ENCODE measurements at places on chromosomes 6 and 20.

GRCh38 chr20:36644706-36645095, 1.3 kb downstream of the SLA2 start:
- DNase-seq: no peak

- DNase-seq: no peak
These were observed 34.5 kb downstream of the CENPW start for GRCh38 chr6:126374372-126374771.

DNA sequence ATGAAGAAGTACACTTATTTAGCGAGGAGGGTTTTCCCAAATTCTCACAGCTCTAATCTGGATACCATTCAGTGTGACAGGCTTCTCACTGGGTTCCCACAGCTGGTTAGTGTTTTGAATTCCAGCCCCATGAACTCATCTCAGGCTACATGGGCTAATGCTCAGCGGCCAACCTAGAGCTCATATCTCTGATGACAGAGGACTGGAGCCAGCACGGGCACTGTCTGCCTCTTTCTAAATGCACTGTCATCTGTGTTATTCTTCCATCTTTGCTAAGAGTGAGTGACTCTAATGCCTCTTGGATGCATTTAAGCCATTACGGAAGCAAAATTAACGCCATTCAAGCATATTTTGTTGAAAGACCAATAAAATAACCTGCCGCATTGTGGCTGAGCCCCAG, 308.9 kb upstream of the JAG1 start:
- no peak for DNase-seq

DNA sequence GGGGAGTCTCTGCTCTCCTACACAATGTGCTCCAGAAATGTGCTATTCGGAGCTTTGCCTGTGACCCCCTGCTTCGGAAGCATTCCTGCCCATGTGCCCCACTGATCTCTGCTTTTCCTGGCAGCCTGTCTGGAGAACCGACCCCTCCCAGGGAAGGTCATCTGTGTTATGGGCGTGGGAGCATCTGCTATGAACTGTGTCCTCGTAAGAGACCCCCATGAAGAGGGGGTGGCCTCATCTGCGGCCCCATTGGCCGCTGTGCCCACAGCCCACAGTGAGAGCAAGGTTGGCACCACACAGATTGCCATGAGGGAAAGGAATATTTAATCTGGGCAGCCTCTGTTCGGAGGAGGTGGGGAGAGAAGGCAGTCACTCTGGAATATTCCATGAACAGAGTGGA, 32.7 kb upstream of the IRF4 start:
- DNase-seq: no peak

DNA sequence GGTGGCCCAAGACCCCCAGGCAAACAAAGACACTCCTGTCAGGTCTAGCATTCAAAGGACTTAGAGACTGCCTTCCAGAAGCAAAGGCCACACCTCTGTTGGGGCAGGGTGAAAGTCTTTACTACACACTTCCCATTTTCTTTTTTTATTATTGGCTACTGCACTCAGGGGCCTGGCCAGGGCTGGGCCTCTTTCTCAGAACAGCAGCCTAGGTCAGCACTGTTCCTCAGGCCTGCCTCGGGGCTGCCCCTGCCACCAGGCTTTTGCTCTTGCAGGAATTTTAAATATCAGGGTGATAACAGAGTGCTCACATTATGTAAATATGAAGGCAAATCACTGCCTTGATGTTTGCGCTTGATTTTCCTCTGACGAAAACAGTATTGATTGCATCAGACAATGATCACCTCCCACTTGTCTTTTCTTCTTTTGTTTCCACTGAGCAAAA, 18.5 kb downstream of the GSTA4 start:
- no peak for DNase-seq

DNA sequence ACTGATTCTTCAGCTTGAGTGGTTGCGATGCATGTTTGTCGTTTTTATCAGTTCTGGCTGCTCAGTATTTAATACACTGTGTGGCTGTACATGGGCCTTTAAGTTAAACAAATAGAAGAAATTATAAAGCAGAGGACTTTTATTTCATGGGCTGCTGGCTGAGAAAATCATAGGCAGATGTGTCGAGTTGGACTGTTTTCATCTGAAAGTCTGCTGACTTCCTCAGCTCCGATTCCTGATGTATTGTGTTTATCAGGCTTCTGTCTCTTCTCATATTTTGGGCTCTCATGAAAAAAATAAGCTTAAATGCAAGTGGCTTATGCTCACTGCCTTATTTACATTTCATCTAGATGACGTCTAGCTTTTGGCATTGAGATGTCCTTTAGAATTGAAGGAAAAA, 129.5 kb upstream of the GGTLC1 start:
- DNase-seq: no peak

DNA sequence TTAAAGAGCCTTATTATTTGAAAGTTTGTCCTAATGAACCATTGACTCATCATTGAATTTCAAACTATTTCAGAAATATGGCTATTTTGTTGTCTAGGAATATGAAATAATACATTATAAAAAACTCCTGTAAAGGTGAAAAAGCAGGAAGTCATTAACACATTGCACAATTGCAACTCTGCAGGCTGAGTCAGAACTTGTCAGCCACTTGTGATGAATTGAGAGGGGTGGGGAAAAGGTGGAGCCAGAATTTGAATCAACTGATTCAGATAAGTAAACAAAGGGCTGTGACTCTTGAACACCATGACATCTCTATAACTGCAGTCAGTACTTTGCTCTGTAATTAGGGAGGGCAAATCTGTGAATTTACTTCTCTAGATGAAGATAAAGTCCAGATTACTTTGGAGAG, 6.0 kb downstream of the C6orf141 start:
- no peak for DNase-seq

DNA sequence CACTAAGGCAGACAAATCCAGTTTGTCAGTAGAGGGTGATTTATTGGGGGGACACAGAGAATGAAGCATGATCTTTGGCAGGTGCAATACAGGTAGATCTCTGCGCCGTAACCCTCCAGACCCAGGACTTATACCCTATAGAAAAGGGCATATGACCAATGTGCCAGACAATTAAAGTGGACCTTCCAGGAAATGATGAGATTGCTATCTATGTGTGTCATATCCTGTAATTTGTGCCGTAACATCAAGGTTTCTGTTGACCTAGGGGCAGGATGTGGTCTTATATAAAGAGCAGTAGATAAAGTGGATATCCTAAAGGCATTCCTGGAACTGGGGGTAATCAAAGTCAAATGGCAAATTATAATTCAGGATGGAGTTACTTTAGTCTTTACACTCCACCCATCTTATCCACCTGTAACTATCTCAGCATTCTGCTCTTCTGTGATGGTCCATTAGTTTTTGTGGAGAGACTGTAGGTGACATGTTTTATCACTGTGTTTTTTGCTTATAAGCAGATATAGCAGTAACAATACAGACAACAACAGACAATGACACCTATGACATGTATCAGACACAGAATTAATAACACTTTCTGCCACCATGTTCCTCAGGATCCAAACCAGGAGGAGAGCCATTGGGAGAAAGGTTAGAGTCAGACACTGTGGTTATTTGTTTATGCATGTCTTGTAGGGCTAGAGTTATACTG, 43.1 kb upstream of the ZNF337 start:
- no peak for DNase-seq

- DNase-seq: no peak
These were observed 181.2 kb downstream of the ISM1 start for GRCh38 chr20:13402171-13402760.

- DNase-seq: no peak
These were observed 9.9 kb downstream of the STX16 start for GRCh38 chr20:58660855-58661597.

DNA sequence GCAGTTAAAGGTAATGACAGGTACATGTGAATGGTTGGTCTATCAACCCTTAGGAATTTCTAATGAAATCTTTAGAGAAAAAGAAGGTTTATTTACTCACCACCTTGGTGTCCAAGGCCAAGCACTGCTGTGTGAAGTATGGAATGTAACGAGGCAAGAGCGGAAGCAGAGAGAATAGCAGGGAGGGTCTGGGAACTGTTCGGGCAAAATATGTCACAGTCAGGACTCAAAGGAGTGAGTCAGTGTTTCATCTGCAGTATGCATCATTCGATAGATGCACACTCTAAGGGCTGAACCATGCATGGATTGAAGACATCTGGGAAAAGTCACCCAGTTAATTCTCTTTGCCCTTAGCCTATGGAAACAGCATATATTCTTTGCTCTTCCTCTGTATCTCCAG, 33.2 kb downstream of the ADGRF5 start:
- DNase-seq: no peak

GRCh38 chr6:119385994-119386393, 36.4 kb upstream of the MAN1A1 start:
- DNase-seq: no peak

- DNase-seq: no peak
These were observed 824 bp upstream of the CSTL1 start for GRCh38 chr20:23438661-23439060.

DNA sequence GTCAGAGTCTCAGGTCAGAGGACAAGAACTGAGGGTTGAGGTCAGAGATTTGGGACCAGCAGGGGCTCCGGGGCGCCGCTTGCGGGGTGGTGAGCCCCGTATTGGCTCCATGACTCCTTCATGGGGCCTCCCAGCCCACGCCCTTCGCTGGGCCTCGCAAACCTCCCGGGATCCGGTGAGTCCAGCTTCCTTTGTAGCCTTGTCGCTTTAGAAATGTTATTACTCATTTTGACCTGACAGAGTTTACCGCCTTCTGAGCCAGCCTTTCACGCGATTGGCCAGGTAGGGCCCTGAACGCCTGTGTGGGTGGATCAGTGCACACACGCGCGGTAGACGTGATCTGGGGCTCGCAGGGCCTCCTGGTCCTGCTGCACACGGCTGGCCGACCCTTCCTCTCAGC, 181.1 kb downstream of the ERMARD start:
- DNase-seq: no peak

- DNase-seq: no peak
These were observed 79.4 kb upstream of the SCAF8 start for GRCh38 chr6:154653853-154654252.

GRCh38 chr6:51045548-51045947, 226.9 kb downstream of the TFAP2B start:
- no peak for DNase-seq

GRCh38 chr20:60482221-60483008, 524.2 kb downstream of the CDH26 start:
- no peak for DNase-seq

DNA sequence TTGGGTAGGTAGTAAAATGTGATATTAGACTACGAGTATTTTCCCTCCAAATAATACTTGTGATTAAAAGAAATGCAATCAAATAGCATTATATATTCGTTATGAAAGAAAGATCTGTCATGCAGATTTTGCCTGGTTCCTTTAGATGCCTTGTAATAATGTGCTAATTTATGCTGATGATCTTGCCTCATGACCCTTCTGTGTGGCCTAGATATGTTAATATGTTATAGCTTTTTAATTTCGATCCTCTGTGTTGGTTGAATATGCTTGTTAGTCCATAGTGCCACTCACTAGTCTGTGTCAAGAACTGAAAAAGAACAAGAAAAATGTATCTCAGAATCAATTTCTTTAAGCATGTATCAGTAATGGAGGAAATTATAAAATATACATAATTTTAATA, 31.9 kb downstream of the CDKAL1 start:
- DNase-seq: no peak

- no peak for DNase-seq
These were observed 32.8 kb upstream of the SIRPB2 start for GRCh38 chr20:1524004-1524403.

- DNase-seq: no peak
These were observed 2.2 kb upstream of the SNPH start for GRCh38 chr20:1263853-1264252.

DNA sequence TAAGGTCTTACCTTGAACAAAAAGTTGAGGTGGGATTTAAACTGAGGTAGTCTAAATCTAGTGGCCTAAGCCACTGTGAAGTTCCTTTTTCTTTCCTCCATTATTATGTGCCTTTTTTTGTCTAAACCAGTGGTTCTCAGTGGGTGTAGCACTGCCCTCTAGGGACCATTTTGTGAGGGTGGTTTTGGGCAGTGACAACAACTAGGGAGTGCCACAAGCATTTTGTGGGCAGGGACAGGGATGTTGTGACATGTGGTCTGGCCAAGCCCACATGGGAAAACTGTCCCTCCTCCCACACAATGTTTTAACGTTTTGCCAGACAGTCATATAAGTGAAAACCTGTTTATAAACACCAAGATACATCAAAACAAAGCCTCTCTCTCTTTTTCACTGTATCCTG, 899.4 kb upstream of the FLRT3 start:
- no peak for DNase-seq

- no peak for DNase-seq
These were observed 719.4 kb downstream of the EPM2A start for GRCh38 chr6:145015739-145016558.

- no peak for DNase-seq
These were observed at the start of gene PRND for GRCh38 chr20:4721719-4722118. TSS of gene PRND (plus strand) at chr20:4721909. CDS start at chr20:4724552, 2,643 bp downstream.

- no peak for DNase-seq
These were observed 69.3 kb downstream of the ABHD12 start for GRCh38 chr20:25321262-25321831.

DNA sequence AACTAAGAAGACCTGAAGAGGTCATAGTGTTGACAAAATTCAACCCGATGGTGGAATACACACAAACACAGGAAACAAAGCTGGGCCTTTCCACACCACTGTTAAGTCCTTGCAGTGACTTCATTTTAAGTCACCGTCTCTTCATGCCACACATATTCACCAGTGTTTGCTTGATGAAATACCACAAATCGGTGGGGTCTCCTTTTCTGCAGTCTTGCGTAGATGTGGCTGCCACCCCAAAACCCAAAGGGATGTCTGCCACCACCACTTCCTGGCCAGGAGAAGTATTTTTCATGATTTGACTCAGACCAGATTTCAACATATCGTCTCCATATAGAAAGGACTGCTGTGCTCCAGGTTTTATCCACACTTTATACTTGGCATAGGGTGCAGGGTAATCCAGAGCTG, 11.0 kb upstream of the COL10A1 start:
- no peak for DNase-seq

DNA sequence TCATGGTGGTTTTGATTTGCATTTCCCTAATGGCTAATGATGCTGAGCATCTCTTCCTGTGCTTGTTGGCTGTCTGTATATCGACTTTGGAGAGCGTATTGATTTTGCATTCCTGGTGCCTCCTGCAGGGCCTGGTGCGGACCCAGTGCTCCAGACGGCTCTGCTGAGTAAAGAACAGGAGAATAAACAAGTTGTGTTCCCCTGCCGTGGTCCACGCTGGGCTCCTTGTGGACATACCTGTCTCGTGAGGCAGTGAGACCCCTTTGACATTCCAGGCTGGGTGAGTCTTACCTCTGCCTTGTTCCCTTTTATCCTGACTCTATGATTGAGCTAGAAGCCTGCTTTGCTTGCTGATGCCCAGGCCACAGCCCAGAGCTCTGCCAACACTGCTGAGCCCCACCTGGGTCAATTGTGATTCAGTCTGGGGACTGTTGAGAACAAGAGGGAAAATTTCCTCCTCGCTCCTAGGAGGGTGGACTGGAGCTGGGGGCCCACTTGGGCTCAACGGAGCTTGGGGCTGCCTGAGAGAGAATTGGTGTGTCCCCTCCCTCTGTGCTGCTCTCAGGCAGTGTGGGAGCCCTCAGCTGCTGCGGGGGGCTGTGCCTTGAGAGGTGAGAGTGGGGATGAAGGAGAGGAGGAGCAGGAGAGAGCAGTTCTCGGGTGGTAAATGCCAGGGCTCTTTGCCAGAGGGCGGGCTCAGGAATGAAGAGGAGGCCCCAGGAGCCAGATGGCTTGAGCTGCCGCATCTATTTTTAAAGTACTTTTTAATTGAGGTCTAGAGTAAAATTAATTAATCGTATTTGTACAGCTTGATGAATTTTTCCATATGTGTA, 43.7 kb upstream of the PMEPA1 start:
- DNase-seq: no peak
